ENCODE measurements at places on chromosomes 12 and 14.
A peak's percentile ranks its signal among the peaks of the same experiment; 100 is the strongest.

GRCh38 chr14:54025661-54026060 lies 69.0 kb upstream of the BMP4 start:
- DNase-seq = no peak

DNA sequence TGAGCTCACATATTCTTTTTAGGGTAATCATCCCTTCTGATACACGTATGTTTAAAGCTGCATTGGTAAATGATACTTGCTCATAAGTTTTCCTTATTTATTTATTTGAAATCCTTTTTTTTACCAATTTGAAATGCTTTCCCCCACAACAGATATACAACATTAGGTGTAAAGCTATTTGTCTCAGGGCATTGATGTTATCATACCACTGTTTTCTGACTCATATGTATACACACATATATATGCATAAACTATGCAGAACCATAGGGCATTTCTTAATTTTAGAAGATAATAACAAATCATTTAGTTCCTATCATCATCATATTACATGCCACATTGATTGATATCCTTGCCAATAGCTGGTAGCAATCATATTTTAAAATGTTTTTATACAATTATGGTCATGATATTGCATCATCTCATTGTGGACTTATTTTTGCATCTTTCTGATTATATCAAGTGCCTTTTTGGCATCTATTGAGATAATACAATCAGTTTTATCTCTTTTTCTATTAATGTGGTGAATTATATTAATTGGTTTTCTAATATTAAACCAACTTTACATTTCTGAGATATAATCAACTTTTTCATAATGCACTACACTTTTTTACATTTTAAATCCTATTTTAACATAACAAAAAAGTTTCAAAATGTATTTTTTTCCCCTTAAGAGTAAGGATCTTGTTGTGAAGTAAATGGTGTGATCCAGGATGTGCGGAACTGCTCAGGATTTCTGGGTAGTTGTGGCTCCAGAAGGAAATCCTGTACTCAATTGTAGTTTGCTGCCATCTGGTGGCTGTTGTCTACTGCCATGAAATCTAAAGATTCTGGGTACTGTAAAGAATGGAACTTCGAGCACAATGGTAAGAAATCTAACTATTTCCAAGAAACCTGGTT lies 16.7 kb downstream of the OR9K2 start:
- peak; percentile 26 for DNase-seq

DNA sequence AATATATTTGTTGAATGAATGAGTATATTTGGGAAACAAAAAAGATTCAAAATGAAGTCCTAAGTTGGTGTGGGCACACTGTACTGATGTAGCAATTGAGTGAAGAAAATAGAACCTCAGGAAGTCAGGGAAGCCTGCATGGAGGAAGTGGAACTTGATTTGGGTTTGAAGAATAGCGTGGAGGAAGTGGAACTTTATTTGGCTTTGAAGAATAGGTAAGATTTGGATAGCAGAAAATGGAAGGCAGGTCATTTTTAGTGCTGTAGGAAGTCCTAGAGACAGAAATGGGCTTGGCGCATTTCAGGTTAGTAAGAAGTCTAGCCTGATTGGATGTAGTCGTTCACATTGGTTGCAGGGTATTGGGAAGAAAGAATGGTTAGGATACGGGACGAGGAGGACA lies 5.4 kb downstream of the C12orf75 start:
- DNase-seq = no peak

- no peak for DNase-seq
Measured at GRCh38 chr12:124507188-124508109, 60.0 kb downstream of the NCOR2 start.

GRCh38 chr12:4143896-4144295 lies 129.7 kb upstream of the CCND2 start:
- DNase-seq = no peak

DNA sequence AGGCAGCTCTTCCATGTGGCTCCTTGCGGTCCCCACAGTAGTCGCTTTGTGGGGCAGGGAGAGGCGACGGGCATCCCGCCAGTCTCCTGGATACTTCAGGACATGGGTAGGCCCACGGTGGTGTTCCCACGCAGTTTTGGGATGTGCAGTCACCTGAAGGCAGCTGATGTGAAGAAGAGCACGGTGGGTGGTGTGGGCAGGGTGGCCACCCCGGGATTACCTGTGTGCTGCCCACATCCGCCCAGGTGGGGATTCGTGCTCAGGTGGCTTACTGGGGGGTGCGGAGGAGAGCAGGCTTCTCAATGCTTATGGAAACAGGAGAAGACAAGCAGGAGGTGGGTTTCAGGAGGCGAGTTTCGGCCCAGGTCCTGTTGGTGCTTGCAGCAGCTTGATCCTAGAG lies 28.4 kb upstream of the TDRD9 start:
- no peak for DNase-seq

GRCh38 chr12:7107636-7108002 lies 1.4 kb downstream of the C1RL start:
- DNase-seq = no peak

GRCh38 chr12:67698672-67699581 lies 50.4 kb downstream of the DYRK2 start:
- DNase-seq = no peak

GRCh38 chr12:120216742-120217605 lies 16.1 kb upstream of the RPLP0 start:
- no peak for DNase-seq

DNA sequence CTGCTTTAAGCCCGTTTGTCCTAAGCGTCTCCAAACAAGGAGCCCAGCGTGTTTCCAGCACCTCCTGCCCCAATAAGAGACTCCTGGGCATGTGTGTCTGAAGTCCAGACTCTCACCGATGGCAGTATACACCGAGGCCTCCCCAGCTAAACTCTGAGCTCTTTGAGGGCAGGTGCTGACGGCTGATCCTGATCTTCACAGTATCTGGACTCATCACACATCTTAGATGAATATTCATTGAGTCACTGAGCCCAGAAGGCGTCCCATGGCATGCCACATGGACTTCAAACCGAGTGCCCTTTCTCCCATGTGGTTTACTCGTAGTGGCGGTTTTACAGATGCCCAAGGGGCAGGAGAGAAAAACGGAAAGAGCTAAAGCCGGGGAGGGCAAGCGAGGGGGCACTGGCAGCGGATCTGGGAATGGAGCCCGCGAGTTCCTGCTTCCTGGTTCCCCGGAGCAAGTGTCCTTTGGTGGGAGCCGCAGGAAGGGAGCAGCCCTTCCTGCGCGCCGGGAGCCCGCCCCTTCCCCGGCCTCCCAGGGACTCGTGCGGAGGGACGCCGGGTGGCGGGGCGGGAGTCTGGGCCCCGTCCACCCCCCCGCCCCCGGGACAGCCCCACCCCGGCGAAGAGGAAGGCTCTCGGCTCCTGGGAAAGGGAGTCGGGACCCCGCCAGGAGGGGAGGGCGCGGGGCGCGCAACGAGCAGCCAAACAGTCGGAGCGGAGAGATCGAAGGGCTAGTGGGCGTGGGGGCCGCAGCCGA lies 585 bp upstream of the TEAD4 start:
- no peak for DNase-seq

DNA sequence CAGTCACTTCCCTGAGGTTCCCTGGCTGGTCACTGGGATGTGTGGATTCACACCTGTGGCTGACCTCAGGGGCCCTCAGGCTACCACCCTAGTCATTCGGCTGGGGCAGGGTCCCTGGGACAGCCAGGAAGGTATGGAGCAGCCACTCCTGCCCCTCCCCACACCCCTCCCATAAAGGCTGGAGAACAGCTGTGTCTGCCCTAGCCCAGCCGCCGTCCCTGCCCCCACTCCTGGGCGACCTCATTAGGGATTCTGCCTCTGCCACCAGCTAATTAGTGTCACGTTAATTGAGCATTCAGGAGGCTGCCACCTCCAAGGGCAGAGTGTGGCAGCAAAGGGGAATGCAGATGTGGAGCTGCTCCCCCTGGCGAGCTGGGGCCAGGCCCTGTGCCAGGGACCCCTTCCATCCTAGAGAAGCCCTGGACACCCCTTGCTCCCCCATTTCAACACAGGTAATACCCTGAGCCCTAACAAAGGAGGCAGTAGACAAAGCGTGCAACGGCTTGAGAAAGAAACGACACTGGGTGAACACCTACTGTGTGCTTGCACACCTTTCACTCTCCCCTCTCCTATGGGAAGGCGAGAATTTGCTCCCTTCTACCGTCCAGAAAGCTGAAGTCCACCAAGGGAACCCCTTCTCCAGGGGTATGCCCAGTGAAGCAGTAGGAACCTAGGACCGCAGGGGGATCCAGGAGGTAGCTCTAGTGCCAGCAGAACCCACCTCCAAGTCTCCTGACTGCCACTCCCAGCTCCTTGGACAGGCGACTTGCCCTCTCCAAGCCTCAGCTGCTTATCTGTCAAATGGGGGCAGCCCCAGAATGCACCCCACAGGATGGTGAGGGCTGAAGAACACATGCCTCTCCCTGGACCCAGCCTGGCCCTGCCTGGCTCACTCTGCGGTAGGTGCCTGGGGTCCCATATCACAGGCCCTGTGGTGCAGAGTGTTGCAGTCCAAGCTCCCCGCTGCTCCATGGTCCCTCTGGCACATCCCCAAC lies 45.1 kb downstream of the FAM222A start:
- DNase-seq = no peak

GRCh38 chr12:6450091-6450868 lies 1.6 kb upstream of the TAPBPL start:
- DNase-seq = no peak

All from anterior cingulate cortex (tissue), 58 donors.